Renal cortical epithelial cell (primary cell): ENCODE measurements at places on chromosomes 4 and X. TPM values are rescaled to one million over a fixed set of nuclear protein-coding genes. Genes with fewer than 3 reads are reported as not detected.

The SLC10A7 gene
- total RNA-seq, result 7.3 and 8.7 TPM in 2 replicates

The SASH3 gene
- not detected in 2 replicates for total RNA-seq

The AFM gene
- not detected in 2 replicates for total RNA-seq

The SPANXN4 gene
- total RNA-seq, result not detected in 2 replicates

The CDK16 gene
- total RNA-seq, result 104 and 174 TPM in 2 replicates

The CENPU gene
- 2.9 and 17.5 TPM in 2 replicates for total RNA-seq

The HSPA4L gene
- total RNA-seq, result 18.6 and 40.7 TPM in 2 replicates

The CFI gene
- total RNA-seq, result 29.7 and 356 TPM in 2 replicates

The DSPP gene
- not detected in 2 replicates for total RNA-seq

The NFXL1 gene
- total RNA-seq, result 6.8 and 17.3 TPM in 2 replicates

The VSIG4 gene
- not detected in 2 replicates for total RNA-seq

The GNL3L gene
- 32.5 and 50.2 TPM in 2 replicates for total RNA-seq

The SOX3 gene
- not detected in 2 replicates for total RNA-seq

The DOK7 gene
- total RNA-seq, result 10.7 and 24.7 TPM in 2 replicates

The BEX1 gene
- 0.20 TPM in 1 of 2 replicates, not detected in the other for total RNA-seq

The VCX3A gene
- not detected in 2 replicates for total RNA-seq

The UGT8 gene
- total RNA-seq, result 17.2 and 47.0 TPM in 2 replicates

The AKAP4 gene
- total RNA-seq, result not detected in 2 replicates

The POU4F2 gene
- 0.35 TPM in 1 of 2 replicates, not detected in the other for total RNA-seq

The PABPC1L2B gene
- not detected in 2 replicates for total RNA-seq

The XAGE3 gene
- total RNA-seq, result not detected in 2 replicates

The MAGEA2B gene
- not detected in 2 replicates for total RNA-seq

The REPS2 gene
- 2.3 and 37.8 TPM in 2 replicates for total RNA-seq

The AKAP14 gene
- total RNA-seq, result not detected in 2 replicates

The ADGRA3 gene
- 19.6 and 71.9 TPM in 2 replicates for total RNA-seq

The SOD3 gene
- total RNA-seq, result 1.9 and 21.1 TPM in 2 replicates

The ADH4 gene
- total RNA-seq, result 0.10 TPM in 1 of 2 replicates, not detected in the other

The RAB40AL gene
- total RNA-seq, result 0.30 TPM in 1 of 2 replicates, not detected in the other

The SPP1 gene
- total RNA-seq, result 723 and 3,280 TPM in 2 replicates

The XKRX gene
- 0.17 and 0.30 TPM in 2 replicates for total RNA-seq

The GNRHR gene
- total RNA-seq, result not detected in 2 replicates

The FOXR2 gene
- total RNA-seq, result not detected in 2 replicates

The PJA1 gene
- total RNA-seq, result 38.0 and 47.1 TPM in 2 replicates

The P2RY10 gene
- total RNA-seq, result not detected in 2 replicates

The ARHGAP24 gene
- 7.8 and 63.1 TPM in 2 replicates for total RNA-seq

The RBPJ gene
- total RNA-seq, result 90.7 and 93.4 TPM in 2 replicates
